ENCODE measurements at places on chromosomes 12 and 14.

- H3K4me1 ChIP-seq, result no peaks in the 10 kb centered on the region
- no peak for DNase-seq
- H3K4me3 ChIP-seq, result no peak overlapping the region
- H3K27me3 ChIP-seq, result peaks cover 17% of the 10 kb centered on the region
- no peaks in the 10 kb centered on the region for H3K36me3 ChIP-seq
Measured at GRCh38 chr14:20723488-20723887, 22.2 kb upstream of the EDDM3A start.

- H3K27ac ChIP-seq, result no peak overlapping the region
- DNase-seq, result peak; percentile 63
- H3K4me1 ChIP-seq, result no peaks in the 10 kb centered on the region
Measured at GRCh38 chr14:87615822-87616679, 376.9 kb downstream of the GALC start.

DNA sequence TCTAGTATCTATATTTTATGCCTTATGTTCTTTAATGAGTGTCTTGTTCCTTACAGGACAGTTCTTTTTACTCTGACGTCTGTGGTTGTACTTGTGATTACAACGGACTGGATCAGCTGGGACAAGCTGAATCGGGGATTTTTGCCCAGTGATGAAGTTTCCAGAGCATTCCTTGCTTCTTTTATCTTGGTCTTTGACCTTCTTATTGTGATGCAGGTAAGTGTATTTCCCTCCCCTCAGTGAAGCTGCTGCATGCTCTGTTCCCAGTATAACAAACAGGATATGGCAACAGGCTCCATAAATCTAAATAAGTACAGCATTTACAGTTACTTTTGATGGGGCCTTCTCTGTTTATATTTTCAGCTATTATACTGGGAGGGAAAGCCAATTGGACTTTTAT is 463.6 kb downstream of the TMEM117 start:
- no peak for DNase-seq
- no peaks in the 10 kb centered on the region for H3K27me3 ChIP-seq
- no peak overlapping the region for H3K27ac ChIP-seq
- H3K4me3 ChIP-seq, result no peak overlapping the region
- no peaks in the 10 kb centered on the region for H3K4me1 ChIP-seq

DNA sequence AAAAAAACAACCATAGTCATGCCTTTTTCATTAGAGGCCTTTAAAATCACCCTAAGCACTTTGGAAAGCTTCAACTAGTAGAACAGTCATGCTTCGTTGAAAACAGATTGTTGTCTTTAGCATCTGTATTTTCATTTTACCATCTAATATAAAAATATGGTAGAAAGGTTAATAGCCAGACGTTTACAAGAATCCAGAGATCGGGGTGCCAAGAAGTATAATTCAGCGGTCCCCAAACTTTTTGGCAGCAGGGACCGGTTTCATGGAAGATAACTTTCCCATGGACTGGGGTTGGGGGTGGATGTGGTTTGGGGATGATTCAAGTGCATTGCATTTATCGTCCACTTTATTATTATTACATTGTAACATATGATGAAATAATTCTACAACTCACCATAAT is 138.4 kb downstream of the GLT1D1 start:
- no peak overlapping the region for H3K27ac ChIP-seq
- no peak overlapping the region for H3K4me3 ChIP-seq
- no peaks in the 10 kb centered on the region for H3K27me3 ChIP-seq
- DNase-seq, result no peak
- no peaks in the 10 kb centered on the region for H3K4me1 ChIP-seq

DNA sequence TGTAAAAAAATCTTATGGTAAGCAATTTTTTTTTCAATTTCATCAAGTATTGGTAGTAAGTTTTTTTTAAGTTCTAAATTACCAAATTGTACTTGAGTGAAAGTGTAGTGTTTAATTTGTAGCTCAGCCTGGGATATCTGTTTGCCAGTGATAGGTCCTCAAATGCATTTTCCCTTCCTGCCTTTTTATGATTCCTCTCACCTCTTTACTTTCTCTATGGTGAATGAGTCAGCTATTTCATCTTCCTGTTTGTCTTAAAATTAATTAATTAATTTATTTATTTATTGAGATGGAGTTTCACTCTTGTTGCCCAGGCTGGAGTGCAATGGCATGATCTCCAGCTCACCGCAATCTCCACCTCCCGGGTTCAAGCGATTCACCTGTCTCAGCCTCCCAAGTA is 10.6 kb downstream of the SRP54 start:
- no peak overlapping the region for H3K27ac ChIP-seq
- no peaks in the 10 kb centered on the region for H3K4me1 ChIP-seq
- no peaks in the 10 kb centered on the region for H3K27me3 ChIP-seq
- H3K36me3 ChIP-seq, result peaks cover 9% of the 10 kb centered on the region
- no peak for DNase-seq

GRCh38 chr12:94457311-94457710 is 2.4 kb downstream of the CEP83 start:
- no peak overlapping the region for H3K4me3 ChIP-seq
- H3K4me1 ChIP-seq, result peaks cover 23% of the 10 kb centered on the region
- no peak for DNase-seq
- no peaks in the 10 kb centered on the region for H3K36me3 ChIP-seq
- no peak overlapping the region for H3K27ac ChIP-seq

GRCh38 chr12:65524666-65525065 is 246.2 kb downstream of the MSRB3 start:
- H3K27ac ChIP-seq, result no peak overlapping the region
- H3K4me3 ChIP-seq, result no peak overlapping the region
- DNase-seq, result no peak
- H3K4me1 ChIP-seq, result no peaks in the 10 kb centered on the region
- no peaks in the 10 kb centered on the region for H3K36me3 ChIP-seq
- no peaks in the 10 kb centered on the region for H3K27me3 ChIP-seq

DNA sequence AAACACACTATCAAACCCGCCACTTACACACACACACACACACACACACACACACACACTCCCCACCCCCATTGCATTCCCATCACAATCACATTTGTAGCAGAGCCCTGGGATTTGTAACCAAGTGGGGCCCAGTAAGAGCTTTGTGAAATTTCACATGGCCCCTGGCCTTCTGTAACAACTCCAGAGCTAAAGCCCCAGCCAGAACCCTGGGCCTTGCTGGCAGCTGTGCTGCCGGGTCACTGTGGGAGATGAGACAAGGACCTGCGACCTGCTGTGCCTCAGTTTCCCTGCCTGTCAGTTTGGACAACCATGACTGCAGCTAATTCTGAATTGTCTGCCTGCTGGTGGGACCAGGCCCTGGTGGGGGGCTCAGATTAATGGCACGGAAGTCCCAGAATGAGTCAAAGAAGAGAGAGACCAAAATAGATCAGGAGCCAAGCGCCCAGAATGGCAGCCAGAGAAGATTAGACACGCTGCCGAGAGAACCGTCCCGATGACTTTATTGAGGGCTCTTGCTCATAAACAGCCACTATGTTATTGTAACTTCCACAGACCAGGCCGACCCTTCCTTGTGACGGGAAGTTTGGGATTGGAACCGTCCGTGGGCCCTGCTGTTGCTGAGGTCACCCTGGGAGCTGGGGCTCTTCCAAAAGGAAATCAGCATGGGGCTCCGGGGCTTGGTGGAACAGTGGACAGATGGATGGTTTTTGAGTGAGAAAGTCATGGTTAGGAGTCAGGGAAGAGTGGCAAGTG is 123.1 kb downstream of the ZFP36L1 start:
- H3K4me3 ChIP-seq, result no peak overlapping the region
- H3K36me3 ChIP-seq, result no peaks in the 10 kb centered on the region
- peak overlapping the region; percentile 81 for H3K27ac ChIP-seq
